NCI-H187 treated with DMSO at 0.1 percent for 48 hours (cell line): ENCODE measurements at places on chromosomes 1 and 21.

GRCh38 chr1:10665930-10666850 is 130.3 kb downstream of the CASZ1 start:
- DNase-seq, result no peak

- no peak for DNase-seq
Measured at GRCh38 chr1:75087278-75087677, 46.9 kb upstream of the LHX8 start.

DNA sequence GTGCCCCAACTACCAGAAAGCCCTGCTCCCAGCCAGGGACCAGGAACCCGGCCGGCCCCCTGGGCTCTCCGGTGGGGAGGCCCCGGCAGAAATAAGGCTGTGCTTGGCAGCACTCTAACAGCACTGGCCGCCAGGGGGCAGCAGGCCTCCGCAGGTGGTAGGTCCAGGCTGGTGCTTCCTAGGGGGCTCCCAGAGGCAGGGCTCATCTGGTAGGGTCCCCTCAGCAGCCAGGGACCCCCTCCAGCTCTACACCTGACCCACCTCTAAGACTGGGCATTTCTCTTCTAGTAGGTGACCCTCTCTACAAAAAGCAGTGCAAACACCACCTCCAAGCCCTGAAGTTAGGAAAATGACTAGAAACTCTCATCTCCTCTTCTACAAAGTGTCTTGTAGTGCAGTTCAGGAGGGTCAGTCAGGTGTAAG is 85.6 kb downstream of the STUM start:
- DNase-seq, result no peak

DNA sequence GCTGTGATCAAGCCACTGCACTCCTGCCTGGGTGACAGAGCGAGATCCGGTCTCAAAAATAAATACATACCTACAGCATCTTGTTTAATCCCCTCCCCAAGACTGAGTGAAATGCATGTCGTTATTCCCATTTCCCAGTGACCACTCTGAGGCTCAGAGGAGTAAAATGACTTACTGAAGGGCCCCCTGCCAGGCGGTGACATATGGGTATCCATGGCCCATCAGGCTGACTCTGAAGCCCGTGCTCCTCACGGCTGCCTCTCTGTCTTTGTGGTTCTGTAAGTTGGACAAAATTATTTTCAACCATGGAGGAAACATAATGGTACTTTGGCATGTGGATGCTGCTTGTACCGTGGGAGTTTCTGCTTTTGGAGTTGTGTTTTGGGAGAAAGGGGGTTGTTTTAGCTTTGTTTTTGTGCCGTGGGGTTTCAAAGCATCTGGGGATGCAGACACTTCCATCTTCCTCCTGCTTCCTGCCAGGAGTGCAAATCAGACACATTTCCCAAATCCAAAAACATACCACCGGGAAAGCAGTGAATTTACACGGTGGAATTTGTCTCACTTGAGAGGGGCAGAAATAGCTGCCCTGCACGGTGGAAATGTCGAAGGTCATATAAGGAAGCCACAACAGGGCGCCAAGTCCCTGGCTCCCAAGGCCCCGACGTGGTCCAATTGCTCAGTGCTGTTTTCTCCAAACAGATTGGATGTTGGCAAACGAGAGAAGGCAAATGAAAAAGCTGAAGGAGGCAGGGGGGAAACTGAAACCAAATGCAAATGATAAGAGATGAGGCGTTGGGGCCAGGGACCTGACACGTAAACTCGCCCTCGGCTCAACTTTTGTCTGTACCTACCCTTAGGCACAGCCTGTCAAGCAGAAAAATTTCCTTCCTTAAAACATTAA is 17.1 kb upstream of the PINK1 start:
- DNase-seq, result no peak

GRCh38 chr1:219041818-219042217 is 131.9 kb upstream of the LYPLAL1 start:
- no peak for DNase-seq

GRCh38 chr1:208069317-208069716 is 158.4 kb upstream of the CD34 start:
- no peak for DNase-seq

DNA sequence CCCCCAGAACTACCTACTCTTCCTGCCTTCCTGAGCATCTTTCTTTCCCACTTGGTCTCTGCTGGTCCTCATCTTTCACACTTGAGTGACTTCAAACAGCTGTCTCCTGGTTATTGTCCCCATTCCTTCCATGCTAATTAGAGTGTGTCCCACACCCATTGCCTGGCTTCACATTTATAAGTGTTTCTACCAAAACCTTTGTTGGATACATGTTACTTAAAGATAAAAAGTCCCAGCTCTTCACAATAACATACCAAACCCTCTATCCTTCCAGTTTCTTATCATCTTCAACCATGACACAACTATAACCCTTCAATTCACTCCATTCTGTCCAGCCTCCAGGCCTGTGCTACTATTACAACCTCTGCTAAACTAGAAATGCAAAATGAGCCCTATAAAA is 41.0 kb downstream of the VCAM1 start:
- no peak for DNase-seq

DNA sequence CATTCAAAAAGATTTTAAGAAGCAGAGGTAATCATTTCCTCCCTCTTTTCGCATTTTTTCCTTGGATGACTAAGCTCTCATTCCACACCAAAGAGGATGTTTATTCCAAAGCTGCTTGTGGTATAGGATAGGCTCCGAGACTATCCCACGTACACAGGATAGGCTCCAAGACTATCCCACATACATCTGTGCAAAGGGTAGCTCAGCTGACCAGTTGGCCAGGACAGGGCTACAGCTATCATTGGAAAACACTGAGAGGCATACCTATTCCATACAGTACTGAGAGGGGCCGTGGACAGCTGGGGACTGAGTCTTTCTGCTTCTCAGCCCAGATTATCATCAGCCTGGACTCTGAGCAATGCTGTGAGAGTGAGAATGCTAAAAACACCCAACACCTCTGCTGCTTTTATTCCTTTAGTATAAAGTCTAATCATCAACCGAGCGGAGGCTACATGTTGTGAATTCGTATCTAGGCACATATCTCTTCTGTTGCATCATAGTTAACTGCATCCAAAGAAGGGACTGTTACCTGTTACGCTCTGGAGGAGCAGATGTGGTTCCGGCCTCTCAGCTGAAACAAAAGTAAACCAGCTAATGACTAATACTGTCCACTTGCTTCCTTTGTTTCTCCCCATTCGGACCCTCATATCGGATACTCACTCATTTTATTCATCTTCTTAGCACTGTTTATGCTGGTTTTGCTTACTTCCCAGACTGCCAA is 141.0 kb downstream of the TNFSF18 start:
- DNase-seq, result no peak

- no peak for DNase-seq
Measured at GRCh38 chr1:32753532-32754316, 51.2 kb upstream of the SYNC start.

DNA sequence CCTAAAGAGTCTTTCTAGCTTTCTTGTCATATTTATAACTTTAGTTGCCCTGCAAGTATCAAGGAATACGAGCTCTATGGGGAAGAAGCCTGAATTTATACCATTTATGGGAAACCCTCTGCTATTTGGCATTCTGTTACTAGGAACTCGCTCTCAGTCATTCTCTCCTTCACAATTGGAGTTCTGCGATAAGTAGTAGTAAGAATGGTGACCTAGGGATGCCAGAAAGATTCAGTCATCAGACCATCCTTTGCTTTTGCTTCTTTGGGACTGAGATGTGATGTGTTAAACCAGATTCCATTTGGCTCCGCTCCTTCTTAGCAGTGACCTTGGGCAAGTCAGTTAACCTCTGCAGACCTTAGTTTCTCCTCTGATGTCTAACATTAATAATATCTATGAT is 256.5 kb downstream of the FGGY start:
- no peak for DNase-seq

- DNase-seq, result no peak
Measured at GRCh38 chr1:109995536-109995935, 11.0 kb downstream of the AHCYL1 start.

- DNase-seq, result no peak
Measured at GRCh38 chr1:25501235-25502058, 42.0 kb upstream of the LDLRAP1 start.

DNA sequence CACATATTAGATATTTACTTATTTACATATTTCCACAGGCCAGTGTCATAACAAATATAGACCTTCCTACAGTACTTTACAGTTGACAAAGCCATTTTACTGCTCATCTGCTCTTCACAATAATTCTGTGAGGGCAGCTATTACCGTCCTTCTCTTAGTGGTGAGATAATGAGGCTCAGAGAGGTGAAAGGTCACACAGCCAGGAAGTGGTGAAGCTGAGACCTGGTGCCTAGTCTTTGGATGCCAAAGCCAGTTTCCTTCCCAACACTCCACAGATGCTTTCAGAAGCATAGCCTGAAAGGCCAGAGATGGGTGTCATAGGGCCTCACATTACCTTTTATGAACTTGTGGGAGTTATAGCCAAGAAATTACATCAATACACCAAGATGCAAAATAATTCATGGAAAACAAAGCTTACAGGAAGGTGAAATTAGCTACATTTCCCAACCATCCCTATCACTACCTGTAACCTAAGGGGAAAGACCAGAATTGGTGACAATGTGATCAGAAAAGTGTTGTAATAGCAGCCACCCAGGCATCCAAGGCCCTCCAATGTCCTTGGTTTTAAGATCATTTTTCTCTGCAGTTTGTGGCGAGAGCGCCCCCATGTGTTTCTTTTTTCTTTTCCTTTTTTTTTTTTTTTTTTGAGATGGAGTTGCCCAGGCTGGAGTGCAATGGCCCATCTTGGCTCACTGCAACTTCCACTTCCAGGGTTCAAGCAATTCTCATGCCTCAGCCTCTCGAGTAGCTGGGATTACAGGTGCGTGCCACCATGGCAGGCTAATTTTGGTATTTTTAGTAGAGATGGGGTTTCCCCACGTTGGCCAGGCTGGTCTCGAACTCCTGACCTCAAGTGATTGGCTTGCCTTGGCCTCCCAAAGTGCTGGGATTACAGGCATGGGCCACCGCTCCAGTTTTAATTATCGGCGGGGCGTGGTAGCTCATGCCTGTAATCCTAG is 26.5 kb upstream of the RPL11 start:
- DNase-seq, result no peak

GRCh38 chr1:162782671-162783070 is 7.8 kb upstream of the HSD17B7 start:
- DNase-seq, result no peak

- DNase-seq, result no peak
Measured at GRCh38 chr1:22038036-22038435, 14.5 kb upstream of the CDC42 start.

DNA sequence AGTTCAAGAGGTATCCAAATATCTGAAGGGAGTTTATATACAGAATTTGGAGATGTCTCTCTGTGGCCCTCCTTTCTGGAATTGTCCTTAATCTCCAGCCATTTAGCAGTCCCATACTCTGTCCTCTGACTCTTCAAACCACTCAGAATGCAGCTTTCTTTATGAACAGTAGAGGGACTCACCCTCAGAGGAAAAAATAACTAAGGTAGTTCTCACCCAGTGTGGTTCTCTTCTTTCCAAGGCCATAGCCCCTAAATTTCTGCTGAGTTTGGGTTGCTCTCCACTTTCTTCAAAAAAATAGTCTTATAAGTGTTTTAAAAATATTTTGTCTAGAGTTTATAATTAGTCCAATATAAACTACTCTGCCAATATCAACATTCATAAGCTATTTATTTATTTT is 369.7 kb downstream of the MATN1 start:
- no peak for DNase-seq

DNA sequence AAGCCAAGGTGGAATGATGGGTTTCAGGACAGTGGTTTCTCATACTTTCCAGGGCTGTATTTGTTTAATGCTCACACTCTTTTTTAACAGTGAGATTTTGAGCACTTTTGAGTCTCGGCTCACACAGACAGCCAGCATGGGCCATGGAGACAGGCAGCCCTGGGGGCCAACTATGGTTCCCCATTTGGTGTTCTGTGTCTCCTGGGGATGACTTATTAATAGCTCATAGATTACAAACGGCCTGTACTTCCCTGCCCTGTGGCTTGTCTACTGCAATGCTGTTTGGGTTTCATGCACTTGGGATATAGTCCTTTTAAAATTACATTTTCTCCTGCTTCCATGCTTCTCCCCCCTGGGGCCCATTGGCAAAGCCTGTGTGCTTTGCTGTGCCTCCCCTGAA is 178.3 kb downstream of the KCNJ6 start:
- DNase-seq, result no peak

GRCh38 chr1:204092632-204093420 is 19.9 kb downstream of the SOX13 start:
- no peak for DNase-seq
